ENCODE measurements at places on chromosomes 1 and 21.

- no peak for DNase-seq
These were observed 2.1 kb downstream of the KAZN start for GRCh38 chr1:14600405-14601112.

DNA sequence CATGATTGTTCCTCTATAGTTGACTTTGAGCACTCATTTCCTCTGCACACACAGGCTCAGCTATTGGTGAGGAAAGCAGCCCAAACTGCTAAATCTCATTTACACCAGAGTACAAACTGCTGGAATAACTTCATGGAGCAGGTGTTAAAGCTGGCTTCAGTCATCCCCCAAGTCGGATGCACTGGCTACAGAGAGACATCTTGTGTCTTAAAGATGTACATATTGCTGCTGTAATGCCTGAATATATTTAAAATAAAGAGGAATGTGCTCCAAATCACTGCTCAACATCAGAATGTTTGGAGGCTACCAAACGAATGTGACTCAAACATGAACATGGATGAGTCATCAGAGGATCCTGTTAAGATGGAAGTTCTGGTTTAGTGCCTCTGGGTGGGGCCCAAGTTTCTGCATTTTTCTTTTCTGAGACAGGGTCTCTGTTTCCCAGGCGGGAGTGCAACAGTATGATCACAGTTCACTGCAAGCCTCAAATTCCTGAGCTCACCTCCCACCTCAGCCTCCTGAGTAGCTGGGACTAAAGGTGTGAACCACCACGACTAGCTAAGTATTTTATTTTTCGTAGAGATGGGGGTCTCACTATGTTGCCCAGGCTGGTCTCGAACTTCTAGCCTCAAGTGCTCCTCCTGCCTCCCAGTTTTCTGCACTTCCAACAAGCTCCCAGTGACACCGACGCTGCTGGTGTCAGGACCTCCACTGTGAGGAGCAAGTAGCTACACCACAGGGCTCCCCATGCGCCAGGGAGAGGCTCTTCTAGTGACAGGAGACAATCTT lies 79.0 kb upstream of the KRTAP19-8 start:
- no peak for DNase-seq

GRCh38 chr1:23979387-23979880 lies 693 bp downstream of the SRSF10 start:
- DNase-seq, result no peak

- DNase-seq, result no peak
These were observed 673.4 kb upstream of the ADGRL4 start for GRCh38 chr1:79679916-79680315.

DNA sequence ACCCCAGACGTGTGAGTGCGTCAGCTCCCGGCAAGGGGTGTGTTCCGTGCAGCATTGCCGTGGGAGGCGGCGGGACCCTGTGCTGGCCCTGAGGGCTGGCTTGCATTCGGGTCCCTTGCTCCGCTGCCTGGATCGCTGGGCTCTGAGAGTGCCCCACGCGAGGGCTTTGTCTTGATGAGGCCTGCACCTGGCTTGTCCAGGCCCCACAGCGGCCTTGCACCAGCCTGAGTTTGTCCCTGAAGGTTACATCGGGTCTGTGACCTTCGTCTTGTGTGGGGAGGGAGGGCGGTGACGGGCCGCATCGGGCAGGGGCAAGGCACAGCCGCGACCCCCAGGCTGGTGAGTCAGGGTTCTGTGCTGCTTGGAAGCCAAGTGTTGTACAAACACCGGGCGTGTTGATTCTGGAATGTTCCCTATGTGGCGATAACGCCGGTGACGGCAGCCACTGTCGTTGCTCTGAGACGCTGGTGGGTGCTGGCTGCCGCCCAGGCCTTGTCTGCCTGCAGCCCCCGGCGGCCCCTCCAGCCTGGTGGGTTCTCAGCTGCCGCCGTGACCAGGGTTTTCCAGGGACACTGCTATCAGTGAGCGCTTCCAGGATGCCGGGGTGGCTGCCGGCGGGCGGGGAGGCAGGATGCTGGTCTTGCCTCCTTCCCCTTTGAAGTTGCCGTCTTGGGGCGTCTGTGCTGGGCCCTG lies 42.9 kb downstream of the SLX9 start:
- DNase-seq, result no peak

DNA sequence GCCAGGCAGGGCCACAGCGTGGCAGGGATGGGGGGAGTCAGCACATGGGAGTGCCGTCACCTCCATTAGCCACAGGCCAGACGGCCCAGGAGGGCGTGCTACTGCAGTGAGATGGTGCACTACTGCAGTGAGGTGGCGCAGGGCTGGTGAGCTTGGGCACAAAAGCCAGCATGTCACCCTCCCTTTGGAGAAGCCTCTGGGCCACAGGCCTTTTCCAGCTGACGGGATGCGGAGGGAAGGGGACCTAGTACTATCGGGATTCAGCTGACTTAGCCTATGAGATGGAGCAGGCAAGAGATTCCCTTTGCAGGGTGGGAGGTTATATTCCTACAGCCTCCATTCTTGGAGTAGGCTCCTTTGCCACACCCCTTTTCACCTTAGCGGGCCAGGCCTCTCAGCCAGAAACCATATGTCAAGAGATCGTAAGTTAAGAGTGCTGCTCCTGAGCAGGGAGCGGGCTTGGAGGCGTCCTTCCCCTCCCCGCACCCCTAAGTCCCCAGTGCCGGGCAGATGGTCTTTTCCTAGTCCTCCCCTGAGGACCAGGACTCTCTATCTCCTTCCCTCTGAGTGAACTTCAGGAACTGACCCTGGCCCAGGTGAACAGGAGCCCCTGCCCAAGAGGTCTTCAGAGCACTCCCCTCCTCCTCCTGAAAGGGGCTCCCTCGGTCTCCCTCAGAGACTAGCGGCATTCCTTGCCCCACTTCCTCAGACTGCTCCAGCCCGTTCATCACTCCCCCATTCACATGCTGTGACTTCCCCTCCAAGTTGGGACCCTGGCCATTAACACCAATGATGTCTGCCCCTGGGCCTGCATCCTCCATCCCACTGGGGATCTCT lies 8.2 kb downstream of the NES start:
- DNase-seq, result no peak

- no peak for DNase-seq
These were observed 25.3 kb downstream of the OPTC start for GRCh38 chr1:203519053-203519840.

GRCh38 chr1:34360574-34360973 lies 183.9 kb downstream of the C1orf94 start:
- DNase-seq, result no peak

GRCh38 chr1:152515434-152515783 lies 1.1 kb downstream of the CRCT1 start:
- no peak for DNase-seq

DNA sequence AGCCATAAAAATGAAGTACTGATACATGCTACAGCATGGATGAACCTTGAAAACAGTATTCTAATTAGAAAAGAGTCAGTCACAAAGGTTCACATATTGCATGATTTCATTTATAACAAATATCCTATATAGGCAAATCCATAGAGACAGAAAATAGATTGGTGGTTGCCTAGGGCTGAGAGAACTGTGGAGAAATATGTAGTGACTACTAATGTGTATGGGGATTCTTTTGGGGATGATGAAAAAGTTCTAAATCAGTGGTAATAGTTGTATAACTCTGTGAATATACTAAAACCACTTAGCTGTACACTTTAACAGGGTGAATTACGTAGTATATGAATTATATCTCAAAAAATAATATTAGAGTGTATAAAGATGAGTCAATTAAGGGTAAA lies 45.8 kb downstream of the RNF115 start:
- no peak for DNase-seq

GRCh38 chr1:91579658-91580228 lies 79.1 kb downstream of the CDC7 start:
- no peak for DNase-seq

- DNase-seq, result peak; percentile 26
These were observed 23.9 kb downstream of the DNAJC8 start for GRCh38 chr1:28208818-28209441.

- DNase-seq, result no peak
These were observed 29.6 kb downstream of the NVL start for GRCh38 chr1:224300346-224300745.

DNA sequence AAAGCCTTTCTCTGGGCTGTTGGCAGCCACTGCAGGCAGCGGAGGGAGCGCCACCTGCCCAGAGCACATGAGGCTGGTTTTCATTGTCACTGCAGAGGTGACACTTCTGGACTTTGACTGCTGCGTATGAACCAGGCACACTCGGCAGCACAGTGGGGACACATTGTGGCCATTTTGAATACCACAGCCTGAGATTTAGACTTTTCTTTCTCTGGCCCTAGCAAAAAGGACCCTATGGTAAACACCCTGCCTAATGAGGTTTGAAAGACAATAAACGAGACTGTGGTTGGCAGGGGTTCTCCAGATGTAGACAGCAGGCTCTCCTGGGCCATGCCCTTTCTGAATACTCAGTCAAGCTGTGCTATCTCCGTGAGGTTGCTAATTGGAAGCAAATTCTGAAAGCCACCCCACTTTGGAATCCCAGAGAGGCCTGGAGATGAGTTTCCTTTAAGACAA lies 12.0 kb upstream of the KCNE2 start:
- peak; percentile 9 for DNase-seq

- no peak for DNase-seq
These were observed 547.9 kb upstream of the TMPRSS15 start for GRCh38 chr21:18951271-18952038.

GRCh38 chr1:67834246-67834877 lies 1.1 kb upstream of the GNG12 start:
- no peak for DNase-seq

DNA sequence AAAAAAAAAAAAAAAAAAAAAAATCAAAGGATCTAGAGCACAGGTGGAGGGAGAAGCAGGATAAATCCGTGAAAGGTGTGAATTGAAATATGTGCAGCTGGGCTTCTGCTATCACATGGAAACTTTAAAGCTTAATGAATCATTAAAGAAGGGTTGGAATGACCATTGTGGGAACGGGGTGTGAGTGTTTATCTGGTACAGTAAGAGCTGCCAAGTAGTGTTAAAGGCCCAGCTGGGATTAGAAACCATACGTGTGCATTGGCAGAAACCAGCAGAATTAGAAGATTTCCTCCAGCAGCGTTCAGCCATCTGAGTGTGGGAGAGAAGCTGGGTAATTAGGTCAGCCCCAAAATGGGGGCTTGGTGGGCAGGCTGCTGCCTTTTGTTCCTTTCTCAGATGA lies 13.5 kb downstream of the FALEC start:
- no peak for DNase-seq
